ENCODE measurements at places on chromosomes 7 and 10.

DNA sequence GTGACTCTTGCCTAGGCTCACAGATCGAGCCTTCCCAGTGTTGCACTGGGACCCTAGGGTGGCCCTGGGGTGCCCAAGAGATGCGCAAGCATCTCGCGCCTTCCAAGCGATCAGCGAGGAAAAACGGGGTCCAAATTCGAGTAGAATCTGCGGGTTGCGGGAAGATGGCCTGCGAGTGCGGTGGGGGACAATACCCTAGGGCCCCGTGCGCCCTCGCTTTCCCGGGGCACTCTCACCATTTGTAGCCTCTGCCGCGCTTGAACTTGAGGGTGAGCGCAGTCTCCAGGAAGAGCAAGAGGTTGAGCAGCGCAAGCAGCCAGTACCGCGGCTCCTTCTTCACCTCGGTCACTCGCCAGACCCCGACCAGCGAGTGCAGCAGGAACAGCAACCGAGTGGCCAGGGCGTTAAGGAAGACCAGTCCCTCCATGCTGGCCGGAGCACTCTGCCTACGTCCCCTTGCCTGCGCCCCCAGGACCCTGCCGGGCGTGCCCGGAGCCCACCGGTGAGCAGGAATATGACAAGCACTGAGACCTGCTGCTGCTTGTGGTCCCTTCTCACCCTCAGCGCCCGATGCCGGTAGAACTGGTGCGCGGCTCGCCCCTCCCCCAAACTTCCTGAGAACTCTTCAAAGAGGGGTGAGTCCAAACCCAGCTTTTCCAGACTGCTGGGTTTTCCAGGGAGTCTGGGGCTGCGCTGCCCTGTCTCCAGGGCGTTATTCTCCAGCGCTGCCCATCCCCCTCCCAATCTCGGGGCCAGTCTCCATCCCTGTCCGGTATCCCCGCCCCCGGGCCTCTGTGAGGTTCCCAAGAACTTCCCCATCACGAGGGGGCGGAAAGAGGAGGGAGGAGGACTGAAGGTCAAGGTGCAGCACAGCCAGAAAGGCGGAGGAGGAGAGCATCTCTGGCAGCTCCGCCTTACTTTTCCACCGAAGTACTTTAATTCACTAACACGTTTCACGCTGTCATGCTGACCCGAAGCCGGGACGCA lies at the start of gene TMEM26:
Gene TMEM26, minus strand, starts transcription at position 727 of the 987 bp plus-strand sequence. Its CDS starts 300 bp downstream, at position 427.
- DNase-seq, result no peak

DNA sequence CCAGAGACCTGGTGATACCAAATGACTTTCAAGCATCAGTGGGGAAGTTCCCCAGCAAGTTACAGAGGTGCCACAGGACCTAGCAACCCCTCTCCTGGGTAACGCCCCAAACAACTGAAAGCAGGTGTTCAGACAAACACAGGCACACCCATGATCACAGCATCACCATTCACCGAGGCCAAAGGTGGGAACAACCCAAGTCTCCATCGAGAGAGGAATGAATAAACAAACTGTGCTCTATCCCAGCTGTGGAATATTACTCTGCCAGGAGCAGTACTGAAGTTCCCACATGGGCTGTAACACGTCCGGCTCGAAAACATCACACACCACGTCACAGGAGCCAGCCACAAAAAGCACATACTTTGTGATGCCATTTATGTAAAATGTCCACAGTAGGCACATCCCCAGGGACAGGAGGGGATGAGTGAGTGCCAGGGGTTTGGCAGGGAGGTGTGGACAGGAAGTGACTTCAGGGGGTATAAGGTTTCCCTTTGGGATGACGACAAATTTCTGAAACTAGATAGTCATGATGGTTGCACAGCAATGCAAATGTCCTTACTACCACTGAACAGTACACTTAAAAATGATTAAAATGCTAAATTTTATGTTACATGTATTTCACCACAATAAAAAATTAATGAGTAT lies 222.8 kb downstream of the TNS3 start:
- DNase-seq, result no peak

DNA sequence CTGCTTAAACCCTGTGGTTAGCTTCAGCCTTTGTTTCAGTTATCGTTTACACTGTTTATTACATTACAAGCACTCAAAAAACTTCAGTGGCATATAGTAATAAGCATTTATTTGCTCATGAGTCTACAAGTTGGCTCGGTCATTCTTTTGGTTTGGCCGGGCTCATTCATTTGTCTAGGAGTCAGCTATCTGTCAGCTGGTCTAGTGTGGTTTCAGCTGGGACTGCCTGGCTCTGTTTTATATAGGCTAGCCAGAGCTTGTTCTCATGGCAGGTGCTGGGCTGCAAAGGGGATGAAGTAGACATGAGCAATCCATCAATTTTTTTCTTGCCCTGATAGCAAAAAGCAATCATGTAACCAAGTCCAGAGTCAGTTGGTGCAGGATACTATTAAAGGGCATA lies 103.6 kb downstream of the MKLN1 start:
- DNase-seq, result no peak

GRCh38 chr10:121655254-121656144 lies 57.3 kb upstream of the FGFR2 start:
- DNase-seq, result no peak

DNA sequence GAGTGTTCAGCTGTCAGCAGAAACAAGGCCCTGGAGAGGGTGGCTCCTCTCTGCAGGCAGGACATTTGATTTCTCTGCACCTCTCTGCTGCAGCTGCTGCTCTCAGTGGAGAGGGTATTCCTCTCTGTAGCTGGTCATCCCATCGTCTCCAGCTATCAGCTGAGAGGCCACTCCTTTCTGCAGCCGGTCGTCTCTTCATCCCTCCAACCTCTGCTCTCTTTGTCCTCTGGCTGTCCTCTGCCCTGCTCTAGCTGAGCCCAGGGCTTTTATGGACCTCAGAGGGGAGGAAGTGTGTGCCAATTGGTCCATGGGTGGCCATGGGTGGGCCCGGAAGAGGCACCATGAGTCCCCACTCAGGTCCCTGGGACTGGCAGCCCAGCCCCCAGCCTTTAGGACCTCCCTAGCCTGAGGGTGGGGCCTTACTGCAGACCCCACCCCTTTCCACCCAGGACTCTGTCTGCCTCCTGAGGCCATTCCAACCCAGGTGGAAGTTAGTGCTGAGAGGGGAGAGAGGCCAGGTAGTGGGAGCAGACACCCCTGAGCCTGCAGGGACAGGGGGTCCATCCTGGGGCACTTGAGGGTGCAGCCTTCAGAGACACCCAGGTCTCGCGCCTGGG lies 26.2 kb upstream of the CDCA7L start:
- no peak for DNase-seq

GRCh38 chr10:11395581-11396310 lies 215.7 kb downstream of the USP6NL start:
- no peak for DNase-seq

DNA sequence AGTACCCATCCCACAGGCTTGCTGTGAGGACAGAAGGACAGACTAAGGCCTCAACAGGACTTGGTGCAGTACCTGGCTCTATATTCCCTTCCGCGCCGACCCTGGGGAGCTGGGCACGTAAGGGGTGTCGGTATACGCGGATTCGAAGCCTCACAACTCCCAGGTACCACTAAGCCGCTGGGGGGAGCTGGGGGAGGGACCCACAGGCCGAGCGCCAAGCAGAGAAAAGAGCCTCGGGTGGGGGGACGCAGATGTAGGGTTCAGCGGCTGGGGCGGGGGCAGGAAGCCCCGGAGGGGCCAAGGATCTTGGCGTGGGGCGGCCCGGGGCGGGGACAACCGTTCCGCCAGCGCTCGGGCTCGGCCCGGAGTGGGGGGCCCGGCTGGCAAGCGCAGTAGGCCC lies 126.4 kb upstream of the ZNF746 start:
- DNase-seq, result peak; percentile 34

- no peak for DNase-seq
Measured at GRCh38 chr7:1769286-1770200, 99.5 kb downstream of the ELFN1 start.

GRCh38 chr7:41855798-41856197 lies 152.9 kb upstream of the INHBA start:
- no peak for DNase-seq

GRCh38 chr7:143012001-143012400 lies 14.9 kb downstream of the OR9A2 start:
- no peak for DNase-seq

- no peak for DNase-seq
Measured at GRCh38 chr7:131327049-131327625, 539 bp upstream of the MKLN1 start.

DNA sequence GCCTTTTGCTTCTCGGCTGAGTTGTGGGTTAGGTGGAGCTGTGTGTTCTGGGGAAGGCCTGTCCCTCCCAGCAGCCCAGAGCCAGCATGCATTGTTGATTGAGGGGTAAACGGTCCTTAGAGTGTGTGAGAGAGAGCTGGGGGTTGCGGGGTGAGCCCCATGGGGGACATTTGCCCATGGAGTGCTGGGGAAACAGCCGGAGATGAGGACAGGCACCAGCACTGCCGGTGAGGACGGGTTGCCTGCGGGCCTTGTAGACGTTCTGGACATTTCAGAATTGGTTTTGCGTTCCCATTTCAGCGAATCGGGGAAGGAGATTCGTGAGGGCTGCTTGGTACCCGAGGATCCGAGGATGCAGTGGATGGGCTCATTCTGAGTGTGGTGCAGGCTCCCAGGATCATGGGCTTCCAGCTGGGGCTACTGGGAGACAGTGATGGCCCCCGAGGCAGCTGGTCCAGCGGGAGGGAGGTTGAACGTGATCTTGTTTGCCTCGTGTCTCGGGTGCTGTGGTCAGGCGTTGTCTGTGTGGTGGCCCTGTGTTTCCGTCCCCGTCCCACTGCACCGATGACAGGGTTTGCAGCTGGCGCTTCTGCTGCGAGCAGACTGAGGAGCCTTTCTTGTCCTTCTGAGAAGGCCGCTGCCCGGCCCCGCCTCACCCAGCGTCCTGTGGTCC lies 113.9 kb downstream of the CYTH3 start:
- no peak for DNase-seq

- DNase-seq, result no peak
Measured at GRCh38 chr10:78811174-78811573, 257.6 kb upstream of the ZMIZ1 start.

DNA sequence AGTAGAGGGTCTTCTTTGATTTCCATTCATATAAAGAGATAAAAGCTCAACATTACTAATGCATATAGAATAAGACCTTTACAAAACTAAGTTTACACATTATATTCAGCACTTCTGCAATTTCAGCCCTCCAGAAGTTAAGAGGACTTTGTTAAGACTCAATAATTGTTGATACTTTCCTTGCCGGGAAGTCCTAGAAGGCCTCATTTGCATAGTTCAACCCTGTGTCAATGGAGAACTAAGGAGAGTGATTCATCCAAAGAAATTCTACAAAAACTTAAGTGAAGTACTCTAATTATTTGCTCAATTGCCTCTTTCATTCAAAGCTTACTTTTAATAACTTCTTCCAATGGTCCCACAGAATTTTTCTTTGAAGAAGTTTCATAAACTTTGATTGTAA lies 1060.3 kb upstream of the CELF2 start:
- no peak for DNase-seq

- no peak for DNase-seq
Measured at GRCh38 chr7:85669225-85669624, 482.4 kb upstream of the SEMA3D start.

DNA sequence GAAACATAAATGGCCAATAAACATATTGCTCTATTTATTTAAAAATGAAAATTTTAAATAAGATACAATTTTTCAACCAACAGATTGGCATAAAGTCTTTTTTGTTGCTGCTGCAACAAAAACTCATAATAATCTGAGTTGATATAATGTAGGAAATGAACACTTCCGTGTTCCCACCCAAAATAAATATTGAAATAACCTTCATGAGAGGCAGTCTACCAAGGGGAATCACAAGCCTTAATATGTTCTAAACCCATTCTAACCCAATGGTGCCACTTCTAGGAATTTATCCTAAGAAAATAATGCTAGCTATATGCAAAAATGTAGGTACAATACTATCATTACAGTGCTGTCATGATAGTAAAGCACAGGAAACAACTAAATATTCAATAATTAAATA lies 39.1 kb downstream of the SLC25A13 start:
- DNase-seq, result no peak

DNA sequence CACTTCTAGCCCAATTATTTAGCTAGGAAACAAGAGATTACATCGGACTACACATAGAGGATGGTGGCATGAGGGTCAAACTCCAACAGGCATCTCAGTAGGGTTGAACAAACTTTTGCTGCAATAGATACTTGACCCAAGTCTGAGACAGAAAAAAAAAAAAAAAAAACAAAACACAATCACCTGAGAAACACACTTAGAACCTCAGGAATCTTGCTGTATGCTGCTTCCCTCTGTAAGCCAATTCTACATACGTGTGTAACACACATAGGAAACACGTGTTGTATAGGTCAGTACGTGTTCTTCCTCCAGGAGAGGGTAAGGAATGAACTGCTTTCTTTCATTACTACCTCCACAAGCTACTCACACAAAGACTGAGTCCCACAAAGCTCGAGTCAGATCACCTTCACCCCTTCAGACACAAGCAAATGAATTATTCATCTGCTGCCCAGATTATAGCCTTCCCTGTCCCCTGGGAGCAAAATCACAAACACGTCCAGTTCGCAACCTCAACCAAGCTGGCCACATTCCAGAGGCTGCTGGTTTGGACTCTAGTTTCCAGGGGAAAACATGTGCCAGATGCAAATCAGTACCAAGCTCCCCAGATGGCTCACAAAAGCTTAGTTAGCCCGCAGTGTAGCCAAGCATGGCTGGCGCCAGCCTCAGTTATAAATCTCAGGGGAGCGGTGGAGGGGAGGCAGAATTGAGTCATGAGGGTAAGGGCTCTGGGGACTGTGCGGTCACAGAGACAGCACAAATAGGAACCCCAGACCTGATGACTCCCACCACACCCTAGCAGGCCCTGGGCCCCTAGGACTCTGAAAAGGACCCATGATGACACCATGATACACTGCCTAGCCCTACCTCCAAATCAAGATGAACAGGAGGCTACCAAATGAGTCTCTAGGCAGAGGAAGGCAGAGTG lies 15.1 kb downstream of the PSAP start:
- no peak for DNase-seq

GRCh38 chr10:119302591-119303253 lies 95.4 kb downstream of the GRK5 start:
- no peak for DNase-seq

DNA sequence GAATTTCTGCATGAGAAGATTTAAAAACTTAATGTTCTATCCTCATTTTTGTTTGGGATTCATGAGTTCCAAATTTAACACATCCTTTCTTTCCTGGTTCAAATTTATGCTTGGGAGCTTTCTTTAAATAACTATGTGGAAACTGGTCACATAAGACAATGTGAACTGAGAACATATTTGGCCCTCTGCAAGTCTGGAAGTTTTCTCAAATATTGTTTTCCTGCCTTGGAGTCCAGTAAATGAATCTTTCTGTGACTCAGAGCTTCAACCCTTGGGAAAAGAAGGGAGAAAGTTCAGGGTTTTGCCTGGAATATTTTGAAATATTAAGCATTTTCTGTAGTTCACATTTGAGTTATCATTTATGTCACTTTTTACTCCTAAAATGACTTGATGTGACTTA lies 559.0 kb upstream of the NRP1 start:
- no peak for DNase-seq

Measured in activated T-cell treated with anti-CD3 and anti-CD28 coated beads for 4 hours (primary cell).